ENCODE measurements at places on chromosomes 6 and 20.

- no peak for DNase-seq
Measured at GRCh38 chr6:105981002-105981887, 104.9 kb upstream of the PRDM1 start.

DNA sequence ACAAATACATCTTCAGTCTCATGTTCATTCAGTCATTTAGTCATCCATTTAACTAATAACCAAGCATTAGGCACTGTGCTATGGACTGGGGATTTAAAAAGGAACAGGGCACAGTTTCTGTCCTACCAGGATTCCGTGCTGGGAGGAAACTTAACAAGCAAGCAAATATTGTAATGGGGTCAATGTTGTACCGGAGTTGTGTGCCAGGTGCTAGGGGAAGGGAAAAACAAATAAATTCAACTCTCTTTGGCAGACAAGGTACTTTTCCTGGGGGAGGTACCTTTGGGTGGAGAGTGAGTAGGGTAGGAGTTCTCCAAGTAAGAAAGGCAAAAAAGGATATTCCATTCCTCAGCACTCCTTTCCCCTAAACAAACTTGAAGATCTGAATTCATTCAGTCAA, 90.3 kb downstream of the OLIG3 start:
- DNase-seq = no peak

- DNase-seq = no peak
Measured at GRCh38 chr6:127518191-127518709, 885 bp downstream of the MTCL3 start.

DNA sequence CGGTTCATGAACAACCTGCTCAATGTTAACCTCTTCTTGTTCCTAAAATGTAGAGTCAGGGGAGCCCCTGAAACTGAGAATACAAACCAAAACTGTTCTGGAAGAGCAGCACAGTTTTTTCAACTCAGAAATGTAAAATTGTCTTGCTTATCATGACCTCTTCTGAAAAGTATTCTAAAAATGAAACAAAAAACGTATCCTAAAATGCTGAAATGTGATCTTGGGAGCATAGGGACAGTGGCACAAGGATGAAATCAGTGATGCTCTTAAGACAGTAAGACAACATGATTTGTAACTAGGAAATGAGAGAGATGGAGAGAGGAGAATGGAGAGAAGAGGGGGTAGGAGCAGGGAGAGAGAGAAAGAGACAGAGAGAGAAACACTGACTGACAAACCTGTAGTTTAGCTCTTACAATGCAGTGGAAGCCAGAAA, 27.5 kb downstream of the NCOA7 start:
- no peak for DNase-seq

- DNase-seq = no peak
Measured at GRCh38 chr6:32075781-32076180, 33.4 kb downstream of the TNXB start.
